ENCODE measurements at places on chromosomes 5 and 9.

DNA sequence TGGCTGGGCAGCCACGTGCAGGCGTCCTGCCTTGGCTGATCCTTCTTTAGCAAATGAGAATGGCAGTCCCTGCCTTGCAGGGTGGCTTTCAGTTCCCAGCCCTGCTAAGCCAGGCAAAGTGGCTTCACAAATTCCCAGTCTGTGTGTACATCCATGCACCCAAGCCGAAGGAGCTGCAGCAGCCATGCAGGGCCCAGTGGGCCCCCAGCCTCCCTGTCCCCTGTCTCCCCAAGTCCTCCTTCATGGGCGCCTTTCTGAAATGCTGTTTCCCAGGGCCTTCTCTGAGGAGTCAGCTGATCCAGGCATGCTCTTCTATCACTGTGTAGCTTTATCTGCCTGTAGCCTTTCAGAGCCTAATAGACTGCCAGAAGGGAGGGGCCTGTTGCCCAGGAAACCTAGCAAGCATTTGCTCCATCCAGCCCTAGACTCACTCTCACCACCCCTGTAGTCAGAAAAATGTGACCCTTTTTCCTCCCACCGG is 47.4 kb upstream of the SHC3 start:
- DNase-seq: no peak

DNA sequence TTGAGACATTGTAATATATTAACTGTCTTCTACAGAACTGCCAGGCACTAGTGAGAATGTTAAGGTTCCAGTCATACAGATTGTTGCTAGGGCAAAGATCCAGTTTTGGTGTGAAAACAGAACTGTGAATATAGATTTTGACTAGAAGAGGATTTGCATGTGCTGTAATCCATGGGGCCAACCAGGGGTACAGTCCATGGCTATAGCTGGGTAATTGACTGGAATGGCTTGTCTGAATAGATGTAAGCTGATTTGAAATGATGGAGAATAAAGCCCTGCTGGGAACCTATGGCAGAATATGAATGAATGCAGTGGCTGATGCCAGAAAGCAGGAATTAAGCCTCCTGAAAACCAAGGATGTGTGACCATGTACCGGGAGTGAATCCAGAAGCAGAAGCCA is 748.5 kb upstream of the CDH10 start:
- DNase-seq: no peak

- DNase-seq: no peak
These were observed 585.8 kb upstream of the SEMA6A start for GRCh38 chr5:117160391-117160790.

GRCh38 chr9:97045300-97045699 is 6.4 kb upstream of the CTSV start:
- DNase-seq: no peak

DNA sequence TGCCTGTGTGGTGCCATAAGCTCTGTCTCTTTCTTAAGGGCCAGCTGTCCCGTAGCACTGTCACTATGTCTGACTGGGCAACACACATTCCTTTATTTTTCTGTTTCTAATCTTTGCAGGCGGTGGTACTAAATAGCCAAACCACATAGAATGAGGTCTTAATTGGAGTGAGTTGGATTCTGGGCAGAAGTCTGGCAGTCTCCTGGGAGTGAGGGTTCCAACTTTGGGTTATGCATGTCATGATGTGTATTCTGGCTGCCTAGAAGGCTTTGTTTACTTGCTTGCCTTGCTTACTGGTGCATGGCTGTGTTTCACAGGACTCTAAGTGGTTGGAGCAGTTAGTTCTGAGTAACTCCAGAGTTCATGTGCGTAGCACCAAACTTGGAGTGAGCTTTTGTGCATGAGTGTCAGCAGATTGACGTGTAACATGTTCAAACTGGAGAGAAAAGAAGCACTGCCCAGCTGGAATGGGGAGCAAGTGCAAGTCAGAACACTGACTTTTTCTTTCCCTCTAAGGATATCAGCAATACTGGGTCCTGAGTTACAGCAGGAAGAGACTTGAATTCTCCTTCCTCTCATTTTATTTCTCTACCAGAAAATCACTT is 185.8 kb downstream of the PCSK1 start:
- no peak for DNase-seq

DNA sequence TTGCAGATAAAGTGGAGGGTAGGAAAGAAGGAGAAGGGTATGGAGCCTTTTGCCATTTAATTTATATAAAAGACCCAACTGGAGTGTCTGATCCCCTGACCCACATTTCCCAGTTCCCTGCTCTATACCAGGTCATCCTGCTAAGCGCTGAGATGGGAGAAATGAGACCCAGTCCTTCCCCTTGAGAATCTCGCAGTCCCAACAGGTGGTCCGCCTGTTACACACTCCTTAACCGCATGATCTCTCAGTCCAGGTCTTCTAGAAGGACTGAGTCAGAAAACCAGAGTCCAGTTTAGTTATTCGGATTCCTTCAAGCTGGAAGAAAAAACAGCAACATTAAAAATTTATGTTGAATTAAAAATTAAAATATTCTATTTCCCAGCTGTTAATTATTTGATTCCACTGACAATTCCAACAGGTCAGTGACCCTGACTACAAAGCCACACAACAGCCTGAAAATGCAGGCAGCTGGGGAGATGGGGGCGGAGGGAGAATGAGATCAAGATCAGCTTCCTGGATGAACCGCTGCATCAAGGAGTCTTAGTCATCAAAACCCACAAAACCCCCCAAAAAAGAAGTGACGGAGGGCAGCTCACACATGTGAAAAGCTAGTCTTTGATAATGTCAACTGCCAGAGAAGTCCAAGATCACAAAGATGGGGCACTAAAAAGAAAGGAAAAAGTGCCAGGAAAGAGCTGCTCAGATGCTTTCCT is 44.0 kb downstream of the GGTA1 start:
- DNase-seq: no peak

Data from SIG-M5 (cell line).